ENCODE measurements at places on chromosomes 4 and X.

GRCh38 chrX:148500423-148501385 is at the start of gene AFF2:
Gene AFF2, plus strand, starts transcription at chrX:148500617. Its CDS starts 481 bp downstream, at chrX:148501098.
- DNase-seq = no peak

DNA sequence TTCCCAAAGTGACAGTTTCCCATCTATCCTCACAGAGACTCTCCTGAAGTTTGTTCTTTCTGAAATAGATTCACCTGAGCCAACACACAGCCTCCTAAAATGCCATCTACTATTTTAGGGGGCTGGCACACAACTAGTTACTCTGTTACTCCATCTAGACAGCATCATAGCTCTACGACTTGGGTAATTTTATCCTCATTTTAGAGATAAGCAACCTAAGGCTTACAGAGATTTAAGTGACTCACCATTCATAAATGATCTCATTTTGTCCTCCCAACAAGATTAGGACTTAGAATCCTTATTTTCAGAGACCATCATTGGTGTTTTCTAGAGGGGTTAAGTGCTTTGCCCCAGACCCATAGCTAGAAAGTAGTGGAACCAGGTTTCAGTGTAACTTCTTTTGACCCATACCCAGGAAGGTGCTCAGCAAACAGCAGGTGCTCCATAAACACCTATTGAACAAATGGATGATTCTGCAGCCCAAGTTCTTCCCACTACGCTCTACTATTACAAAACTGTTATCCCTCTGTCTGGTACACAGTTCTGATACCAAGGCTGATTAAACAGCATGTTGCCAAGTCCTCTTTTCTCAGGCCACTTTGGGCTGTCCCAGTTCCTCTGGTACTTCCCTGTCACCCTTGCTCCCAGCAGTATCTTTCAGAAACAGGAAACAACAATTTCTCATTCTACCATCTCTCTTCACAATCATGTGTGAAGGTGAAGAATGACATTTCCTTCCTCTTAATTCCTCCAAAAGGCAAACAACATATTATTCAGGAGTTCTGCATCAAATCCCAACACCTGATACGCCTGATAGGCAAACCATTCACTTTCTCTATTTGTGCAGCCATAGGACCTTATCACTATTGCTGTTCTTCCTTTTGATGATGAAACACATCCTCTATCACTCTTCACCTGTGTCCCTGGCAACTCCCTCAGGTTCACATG is 304.7 kb upstream of the TAPT1 start:
- no peak for DNase-seq

DNA sequence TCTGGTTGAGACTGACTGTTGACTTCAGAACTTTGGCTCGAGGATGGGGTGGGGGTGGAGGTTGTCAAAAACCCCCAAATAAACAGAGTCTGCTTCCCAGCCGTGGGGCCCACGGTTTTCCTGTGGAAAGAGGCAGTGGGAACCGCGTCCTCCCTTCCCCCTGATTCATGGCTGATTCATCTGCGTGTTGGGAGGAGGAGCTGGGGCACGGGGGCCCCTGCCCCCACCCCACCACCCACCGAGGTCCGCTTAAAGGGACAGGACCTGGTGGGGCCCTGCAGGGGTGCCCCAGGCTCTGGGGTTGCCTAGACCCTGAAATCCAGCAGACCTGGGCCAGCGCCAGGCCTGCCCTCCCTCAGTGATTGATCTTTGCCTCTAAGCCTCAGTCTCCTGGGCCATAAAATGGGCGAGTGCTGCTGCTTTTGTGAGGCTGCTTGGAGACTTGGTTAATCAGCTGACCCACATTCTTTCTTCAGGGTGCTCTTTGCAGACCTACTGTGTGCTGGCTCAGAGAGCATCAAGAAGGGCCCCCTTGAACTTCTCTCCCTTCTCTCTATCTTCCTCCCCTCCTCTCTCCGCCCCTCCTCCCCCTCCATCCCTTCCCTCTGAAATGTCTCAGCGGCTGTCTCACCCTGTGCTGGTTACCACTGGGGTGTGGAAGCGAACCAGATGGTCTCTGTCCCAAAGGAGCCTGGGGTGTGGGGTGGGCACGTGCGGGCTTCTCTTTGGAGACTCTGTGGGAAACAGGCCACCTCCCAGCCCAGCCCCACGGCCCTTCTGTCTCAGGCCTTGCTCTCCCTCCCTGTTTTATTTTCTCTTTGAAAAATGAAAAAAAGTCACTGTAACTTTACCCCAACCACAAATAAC is 9.1 kb downstream of the HTRA3 start:
- DNase-seq = no peak

DNA sequence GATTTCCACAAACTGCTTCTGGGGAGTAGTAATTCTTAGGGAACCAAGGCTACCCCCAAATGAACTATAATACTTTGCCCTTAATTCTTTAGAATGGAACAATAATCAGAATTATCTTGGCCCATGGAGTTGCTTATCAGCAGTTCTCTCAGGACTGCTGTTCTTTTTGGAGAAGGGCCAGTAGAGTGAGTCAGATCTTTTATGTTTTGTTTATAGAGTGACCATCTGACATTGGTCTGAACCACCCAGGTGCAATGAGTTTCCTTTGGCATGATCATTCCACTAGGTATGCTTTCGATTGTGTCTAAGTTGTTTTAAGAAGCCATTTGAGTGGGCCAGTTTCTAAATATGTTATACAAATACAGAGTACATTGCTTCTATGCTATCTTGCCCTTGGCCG is 31.8 kb downstream of the PRRG1 start:
- peak; percentile 32 for DNase-seq

DNA sequence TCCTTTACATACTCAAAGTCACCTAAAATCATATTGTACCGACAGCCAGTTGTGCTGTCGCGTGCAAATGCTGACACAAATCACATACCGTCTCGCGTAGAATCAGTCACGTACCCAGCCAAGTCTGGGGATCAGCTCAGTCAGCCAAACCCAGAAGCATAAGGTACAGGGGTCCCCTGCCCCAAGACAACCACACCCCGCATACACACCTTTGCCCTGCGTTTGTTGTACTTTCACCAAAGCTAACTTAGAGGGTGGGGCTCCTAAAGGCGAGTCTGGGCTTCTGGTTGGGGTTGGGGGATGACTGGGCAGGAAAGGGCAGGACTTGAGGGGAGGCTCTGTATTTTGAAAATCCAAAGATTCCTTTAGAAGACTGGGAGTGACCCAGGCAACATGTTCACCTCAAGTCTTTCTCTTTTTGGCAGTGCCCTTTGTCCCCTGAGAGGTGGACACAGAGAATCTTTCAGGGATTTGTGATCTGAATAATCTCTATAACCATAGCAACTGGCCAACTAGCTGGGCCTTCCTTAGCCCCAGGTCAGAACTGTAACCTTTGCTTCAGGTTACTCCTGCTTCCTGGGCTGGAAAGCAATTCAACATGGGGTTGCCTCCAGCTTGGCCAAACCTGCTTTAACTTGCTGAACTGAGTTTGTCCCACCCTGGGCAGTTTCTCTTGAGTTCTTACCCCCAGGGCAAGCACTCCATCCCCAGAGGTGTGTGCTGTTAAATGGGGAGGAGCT is 992 bp downstream of the GDPD2 start:
- DNase-seq = peak; percentile 33

DNA sequence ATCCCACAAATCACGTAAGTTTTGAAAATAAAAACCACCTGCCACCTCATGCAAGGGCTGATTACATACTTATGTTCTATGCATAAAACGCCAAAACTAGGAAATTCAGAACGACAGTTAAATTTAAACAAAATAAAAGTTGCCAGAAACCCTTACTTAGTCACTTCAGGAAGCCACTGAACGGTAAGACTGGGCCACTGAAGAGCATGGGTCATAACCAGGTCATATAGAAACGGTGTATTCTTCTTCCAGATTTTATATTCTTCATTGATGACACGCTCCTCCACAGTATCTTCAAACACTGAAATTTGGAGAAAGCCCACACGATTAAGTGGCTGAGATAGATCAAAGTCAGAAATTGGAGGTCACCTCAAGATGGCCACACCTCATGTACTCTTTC is 1.2 kb downstream of the RBBP7 start:
- DNase-seq = no peak

GRCh38 chrX:20471483-20471882 is 204.8 kb upstream of the RPS6KA3 start:
- DNase-seq = no peak

DNA sequence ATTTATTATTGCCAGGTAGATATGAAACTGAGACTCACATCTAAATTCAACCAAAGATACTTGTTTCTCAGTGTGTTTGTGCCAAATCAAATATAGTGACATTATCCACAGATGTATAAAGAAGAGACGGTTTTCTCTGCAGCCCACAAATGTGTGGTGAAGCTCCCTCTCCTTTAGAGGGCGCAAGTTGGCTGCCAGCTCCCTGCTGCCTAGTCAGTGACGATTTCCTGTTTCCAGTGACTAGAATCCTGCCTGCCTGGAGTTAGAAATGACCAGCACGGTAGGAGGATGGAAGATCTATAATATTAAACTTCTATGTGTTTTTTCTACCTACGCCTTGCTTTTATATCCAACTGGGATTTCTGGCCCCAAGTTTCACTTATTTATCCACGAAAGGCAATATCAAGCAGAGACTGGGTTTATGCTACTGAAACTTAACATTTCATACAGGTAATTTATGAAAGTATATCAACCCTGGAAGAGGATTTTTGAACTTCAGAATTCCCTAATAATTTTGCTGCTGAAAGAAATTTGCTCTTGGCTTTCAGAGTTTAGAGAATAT is 1793.7 kb upstream of the TENM3 start:
- no peak for DNase-seq

GRCh38 chr4:124044867-124045266 is 648.3 kb downstream of the SPRY1 start:
- no peak for DNase-seq

- no peak for DNase-seq
These were observed 138.3 kb downstream of the PCDH18 start for GRCh38 chr4:137394018-137394417.

GRCh38 chr4:78019414-78019813 is 37.7 kb upstream of the FRAS1 start:
- no peak for DNase-seq

DNA sequence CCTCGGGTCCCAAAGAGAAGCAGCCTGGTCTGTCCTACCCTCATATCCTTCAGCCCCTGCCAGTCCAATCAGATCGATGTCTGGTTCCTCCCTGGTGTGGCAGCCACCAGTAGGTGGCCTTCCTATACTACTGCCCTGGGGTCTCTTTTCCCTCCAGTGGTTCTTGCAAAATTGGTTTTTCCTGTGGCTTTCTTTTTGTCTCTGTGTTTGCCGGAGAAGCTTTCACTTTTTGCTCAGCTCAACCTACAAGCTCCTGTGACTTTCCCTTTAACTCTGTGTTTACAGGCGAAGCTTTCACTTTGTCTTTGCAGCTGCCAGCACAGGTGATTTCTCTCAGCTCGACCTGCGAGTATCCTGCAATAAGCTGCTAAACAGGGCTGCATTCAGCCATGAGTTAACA is 46.8 kb downstream of the UGT2A3 start:
- peak; percentile 46 for DNase-seq

- DNase-seq = no peak
These were observed 16.4 kb downstream of the FGF2 start for GRCh38 chr4:122842984-122843531.

GRCh38 chr4:89528526-89529133 is 221.0 kb upstream of the GPRIN3 start:
- DNase-seq = no peak

GRCh38 chrX:21802839-21803238 is 36.6 kb upstream of the MBTPS2 start:
- no peak for DNase-seq

DNA sequence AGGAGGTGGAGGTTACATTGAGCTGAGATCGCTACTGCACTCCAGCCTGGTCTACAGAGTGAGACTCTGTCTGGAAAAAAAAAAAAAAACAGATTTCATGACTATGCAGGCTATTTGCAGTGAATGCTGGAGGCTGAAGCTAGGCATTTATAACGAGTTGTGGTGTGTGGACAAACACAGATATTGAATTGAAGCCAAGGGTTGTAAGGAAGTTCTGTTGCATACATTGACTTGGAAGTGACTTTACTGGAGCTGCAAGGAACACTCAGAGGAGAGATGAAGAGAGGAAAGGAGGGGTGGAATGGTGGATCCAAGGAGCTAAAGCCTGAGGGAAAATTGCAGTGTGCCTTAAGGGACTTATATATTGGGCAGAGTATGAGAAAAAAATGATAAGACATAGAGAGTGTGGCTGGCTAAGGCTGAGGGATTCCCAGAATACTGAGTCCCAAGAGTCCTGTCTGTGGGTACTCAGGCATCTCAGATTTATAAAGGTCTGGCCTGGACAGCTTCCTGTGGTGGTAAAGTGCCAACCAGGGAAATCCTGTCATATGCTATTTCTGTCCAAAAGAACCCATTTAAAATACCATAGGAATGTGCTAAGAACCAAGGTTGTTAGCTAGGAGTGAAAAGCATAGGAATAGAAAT is 87.8 kb upstream of the GUCY1A1 start:
- DNase-seq = no peak

- DNase-seq = no peak
These were observed 224.6 kb downstream of the IL15 start for GRCh38 chr4:141860974-141861373.

- DNase-seq = no peak
These were observed 366.2 kb upstream of the PITX2 start for GRCh38 chr4:110989125-110989524.

DNA sequence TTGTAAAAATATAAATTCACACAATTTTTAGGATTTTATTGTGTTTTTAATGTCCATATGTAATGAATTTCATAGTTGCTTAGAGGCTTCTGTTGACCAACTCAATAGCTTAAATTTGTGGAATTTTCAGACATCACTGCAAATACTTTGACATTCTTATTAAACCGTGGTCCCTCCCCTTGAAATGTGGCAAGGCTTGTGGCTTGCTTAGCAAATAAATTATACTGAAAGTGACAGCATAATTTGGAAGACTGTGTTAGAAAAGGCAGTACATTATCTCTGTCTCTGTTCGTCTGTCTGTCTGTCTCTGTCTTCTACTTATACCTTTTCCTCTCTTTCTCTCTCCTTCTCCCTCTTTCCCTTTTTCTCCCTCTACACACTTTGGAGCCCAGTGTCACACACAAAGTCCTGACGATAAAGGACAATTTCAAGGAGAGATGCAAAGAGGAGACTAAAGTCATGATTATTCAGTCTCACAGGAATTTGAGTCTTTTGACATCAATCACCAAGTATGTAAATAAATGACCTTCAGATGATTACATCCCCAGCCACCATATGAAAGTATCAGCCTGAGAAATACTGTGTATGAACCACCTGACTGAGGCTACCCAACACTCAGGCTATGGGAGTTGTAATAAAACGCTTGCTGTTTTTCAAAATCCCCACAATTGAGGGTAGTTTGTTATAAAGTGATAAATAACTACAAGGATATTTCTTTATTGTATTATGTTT is 21.0 kb upstream of the UGT2B7 start:
- no peak for DNase-seq

DNA sequence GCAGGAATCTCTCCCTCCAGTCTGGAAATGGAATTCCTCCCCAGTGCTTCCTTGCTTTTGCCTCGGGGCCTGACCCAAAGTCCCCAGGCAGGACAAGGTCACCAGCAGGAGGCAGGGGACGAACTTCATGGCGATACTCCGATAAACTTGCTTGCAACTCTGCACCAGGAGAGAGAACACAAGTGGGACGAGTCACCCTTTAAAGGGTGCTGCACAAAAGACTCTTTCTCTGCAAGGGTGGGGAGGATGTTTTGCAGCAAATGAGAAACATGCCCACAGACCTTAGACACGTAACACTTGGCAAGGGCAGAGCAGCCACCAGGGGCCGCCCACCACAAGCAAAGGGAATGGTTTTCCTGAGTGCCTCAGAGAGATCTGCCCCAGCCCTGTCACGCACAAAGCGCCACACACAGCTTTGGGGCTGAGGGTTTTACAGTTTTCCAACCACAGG is at the start of gene FGFBP2:
Gene FGFBP2, minus strand, starts transcription at position 175 of the 451 bp plus-strand sequence. Its CDS starts 46 bp downstream, at position 129.
- DNase-seq = peak; percentile 66

- no peak for DNase-seq
These were observed 62.9 kb upstream of the HOPX start for GRCh38 chr4:56744030-56744429.
